ENCODE measurements at places on chromosomes 5 and 9.

GRCh38 chr5:107295914-107296313, 374.8 kb downstream of the EFNA5 start:
- DNase-seq, result no peak

- DNase-seq, result no peak
These were observed 21.4 kb downstream of the AGXT2 start for GRCh38 chr5:35026280-35026840.

DNA sequence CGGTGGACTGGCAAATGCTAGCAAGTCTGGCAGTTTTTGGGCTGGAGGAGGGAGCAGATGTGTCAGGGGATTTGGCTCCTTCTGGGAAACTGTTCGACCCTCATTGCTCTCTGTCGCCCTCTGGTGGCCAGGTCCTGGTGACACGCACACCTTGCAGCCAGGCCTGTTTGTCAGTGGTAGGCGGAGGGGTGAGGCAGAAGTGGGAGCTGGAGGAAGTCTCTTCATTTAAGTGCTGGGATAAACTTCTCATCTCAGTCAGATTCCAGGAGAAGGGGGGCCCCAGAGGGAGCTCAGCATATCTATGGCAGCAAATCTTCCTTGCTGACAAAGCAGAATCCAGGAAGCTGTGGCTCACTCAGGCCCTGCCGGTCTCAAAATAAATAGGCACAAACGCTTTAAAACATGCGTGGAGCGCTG, 326.5 kb downstream of the ZSWIM6 start:
- peak; percentile 94 for DNase-seq

DNA sequence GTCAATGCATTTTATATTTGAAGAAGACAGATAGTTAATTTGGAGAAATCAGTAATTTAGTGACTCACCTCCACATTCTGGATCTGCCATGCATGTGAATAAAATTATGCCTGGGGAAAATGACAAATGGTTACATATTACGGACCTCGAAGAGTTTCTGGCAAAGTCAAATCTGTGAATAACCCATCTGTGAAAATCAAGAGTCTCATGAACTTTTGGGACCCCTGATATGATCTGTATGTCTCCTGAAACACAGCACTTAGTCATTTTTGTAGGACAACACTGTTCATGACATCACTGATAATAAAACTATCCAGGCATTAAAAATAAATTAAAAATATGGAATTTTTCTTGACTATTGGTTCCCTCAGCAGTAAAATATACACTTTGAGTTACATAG, 584.5 kb downstream of the TLE4 start:
- DNase-seq, result no peak

DNA sequence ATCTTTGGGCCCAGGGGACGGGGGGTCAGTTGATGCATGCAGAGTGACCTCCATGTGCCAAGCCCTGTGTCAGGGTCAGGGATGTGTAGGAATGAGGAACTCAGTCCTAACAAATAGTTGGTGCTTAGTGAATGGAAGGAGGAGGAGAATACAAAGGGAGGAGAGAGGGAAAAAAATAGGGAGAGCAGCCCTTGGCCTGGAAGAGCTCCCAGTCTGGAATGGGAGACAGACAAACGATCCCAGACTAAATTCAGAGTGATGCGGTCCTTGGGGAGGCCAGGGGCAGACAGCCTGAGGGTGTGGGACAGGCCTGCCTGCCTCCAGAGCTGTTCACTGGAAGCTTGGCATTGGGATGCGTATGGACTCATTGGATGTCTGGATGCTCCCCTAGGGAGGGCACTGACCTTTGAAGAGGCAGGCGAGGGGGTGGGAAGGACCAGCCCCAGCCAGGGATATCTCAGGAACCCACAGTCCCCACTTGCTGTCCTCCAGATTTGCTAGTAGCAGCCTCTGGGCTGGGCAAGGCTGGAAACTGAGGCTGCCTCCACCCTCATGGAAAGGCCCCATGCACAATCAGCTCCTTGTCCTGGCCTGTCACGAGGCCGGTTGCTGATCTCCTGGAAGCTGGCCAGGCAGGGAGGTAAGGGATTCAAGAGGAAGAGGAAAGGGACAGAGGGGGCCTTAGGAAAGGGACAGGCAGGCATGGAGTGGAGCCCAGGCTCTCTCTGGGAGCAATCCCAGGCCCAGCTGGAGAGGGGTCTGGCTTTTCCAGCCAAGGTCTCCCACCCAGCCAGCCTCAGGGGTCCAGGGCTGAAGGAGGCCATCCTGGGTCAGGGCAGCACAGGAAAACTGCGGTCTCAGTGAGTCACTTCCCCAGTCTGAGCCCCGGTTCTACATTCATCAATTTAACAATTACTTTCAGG, 69.0 kb upstream of the GGTA1 start:
- no peak for DNase-seq

DNA sequence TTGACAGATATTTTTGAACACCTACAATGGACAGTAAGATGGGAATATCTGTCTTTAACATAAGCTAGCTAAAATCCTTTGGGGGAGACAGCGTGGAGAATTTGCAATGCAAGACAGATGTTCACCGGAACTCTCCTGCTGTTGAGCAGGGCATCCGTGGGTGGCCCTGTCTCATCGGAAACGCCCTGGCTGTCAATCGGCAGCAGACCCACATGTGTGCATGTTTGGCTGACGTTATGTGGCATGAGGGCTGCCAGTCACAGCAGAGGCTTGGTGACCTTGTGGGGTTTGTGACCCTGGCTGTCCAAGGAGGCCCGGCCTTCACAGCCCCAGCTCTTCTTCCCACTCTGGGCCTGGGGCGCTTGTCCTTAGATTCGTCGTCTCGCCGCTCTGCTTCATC, 129.7 kb upstream of the OTULINL start:
- no peak for DNase-seq

GRCh38 chr9:6646293-6646636, 736 bp upstream of the GLDC start:
- DNase-seq, result no peak

DNA sequence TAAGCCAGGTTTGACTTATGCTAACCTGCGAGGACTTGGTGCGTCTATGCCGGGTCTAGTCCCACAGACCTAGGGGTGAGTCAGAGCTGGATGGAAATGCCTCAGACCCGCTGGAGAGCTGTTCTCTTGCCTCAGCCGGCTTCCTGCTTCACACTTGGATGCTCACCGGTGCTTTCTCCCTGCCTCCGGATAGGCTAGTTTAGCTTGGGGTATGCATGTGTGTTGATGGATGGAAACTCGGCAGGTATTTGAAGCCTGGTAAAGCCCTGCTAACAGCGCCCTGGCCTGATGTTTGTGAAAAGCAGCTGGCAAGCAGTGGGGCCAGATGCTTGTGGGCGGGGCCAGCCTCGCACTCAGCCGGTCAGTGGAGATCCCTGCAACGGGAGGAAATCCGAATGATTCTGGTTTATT, 29.3 kb downstream of the PRRC2B start:
- peak; percentile 48 for DNase-seq

DNA sequence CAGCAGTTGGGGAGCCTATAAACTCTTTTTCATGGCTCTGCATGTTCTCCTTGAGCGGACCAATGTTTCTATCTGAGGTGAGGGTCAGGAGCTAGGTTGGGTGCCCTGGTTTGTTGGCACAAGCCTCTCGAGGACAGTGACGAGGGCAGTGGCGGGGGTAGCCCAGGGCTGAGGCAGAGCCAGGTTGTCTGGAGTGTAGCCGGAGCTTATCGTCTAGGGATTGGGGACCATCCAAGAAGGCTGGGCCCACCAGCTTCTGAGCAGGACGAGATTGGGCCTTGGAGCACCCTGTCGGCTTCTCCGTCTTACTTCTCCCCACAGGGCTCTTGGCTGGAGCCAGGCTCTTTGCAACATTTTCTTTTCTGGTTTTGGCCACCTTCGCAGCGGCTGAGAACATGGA, 13.2 kb upstream of the CCL21 start:
- DNase-seq, result no peak

DNA sequence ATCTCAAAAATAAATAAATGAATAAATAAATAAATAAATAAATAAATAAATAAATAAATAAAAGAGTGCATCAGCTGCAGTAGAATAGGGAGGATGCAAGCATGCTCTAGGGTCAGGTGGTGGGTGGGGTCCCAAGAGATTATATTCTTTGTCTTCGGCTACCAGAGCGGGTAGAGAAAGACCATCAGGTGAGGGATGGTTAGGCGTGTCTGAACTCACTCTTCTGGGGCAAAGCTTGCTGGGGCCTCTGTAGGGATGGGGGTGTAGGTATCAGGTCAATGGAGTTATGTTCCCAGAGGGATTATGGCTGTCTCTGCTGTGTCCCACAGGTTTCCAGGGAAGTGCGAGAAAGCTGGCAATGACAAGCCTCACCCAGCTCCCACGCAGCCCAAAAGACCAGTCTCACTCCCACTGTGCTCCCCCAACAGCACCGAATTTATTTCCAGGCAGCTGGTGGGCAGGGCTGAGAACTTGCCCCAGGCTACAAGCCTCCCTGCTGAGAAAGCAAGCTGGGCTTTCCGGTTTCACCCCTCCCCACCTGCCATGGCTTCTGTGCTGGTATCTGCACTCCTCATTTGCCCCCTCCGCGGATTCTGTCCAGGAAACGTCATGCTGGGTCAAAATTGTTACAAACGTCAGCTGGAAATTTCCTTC, 180.8 kb downstream of the LURAP1L start:
- DNase-seq, result no peak

DNA sequence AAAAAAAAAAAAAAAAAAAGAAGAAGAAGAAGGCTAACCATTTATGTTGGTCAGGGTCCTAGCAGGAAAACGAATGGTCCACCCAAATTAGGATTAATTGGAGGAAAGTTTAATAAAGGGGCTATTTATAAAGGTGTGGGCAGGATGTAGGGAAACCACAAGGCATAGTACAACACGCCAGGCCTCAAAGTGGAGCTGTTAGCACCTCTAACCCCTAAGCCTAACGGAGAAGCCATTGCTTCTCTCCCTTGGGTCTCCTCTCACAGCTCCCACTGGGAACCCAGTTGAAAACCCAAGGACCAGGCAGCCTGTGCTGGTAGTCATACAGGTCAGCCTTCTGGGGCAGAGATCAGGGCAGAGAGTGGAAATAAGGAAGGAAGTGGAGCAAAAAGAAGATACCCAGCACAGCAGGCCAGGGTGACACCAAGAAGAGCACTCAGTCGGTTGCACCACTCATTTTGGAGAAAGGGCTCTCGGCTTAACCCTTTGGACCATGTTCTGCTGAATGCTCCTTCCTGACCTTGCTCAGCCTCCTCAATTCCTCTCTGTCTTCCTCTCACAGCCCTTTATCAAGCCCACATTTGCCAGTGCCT, 8.8 kb upstream of the GLIPR2 start:
- DNase-seq, result no peak

- DNase-seq, result no peak
These were observed 3.9 kb downstream of the GPRIN1 start for GRCh38 chr5:176606032-176606431.

GRCh38 chr5:83450183-83450966, 21.2 kb upstream of the VCAN start:
- no peak for DNase-seq

DNA sequence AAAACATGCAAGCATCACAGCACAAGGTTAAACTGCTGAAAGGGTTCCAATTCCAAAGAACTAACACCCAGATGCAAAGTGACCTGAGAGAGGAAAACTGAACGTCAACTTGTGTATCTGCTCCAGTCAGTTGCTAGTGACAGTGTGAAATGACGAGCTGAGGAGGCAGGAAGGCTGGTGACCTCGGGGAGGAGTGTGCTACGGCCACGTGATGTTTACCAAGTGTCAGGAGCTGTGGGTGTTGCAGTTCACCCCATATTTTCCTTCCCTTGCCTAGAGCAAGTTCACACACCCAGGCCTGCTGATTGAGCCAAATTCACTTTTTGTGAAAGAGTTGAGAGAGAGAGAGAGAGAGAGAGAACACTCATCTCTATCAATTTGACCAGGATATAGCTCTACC, 231.6 kb upstream of the ANKH start:
- peak; percentile 12 for DNase-seq

- no peak for DNase-seq
These were observed 48.9 kb upstream of the PPARGC1B start for GRCh38 chr5:149681252-149681651.

GRCh38 chr9:136079211-136079915, 15.7 kb downstream of the NACC2 start:
- no peak for DNase-seq

DNA sequence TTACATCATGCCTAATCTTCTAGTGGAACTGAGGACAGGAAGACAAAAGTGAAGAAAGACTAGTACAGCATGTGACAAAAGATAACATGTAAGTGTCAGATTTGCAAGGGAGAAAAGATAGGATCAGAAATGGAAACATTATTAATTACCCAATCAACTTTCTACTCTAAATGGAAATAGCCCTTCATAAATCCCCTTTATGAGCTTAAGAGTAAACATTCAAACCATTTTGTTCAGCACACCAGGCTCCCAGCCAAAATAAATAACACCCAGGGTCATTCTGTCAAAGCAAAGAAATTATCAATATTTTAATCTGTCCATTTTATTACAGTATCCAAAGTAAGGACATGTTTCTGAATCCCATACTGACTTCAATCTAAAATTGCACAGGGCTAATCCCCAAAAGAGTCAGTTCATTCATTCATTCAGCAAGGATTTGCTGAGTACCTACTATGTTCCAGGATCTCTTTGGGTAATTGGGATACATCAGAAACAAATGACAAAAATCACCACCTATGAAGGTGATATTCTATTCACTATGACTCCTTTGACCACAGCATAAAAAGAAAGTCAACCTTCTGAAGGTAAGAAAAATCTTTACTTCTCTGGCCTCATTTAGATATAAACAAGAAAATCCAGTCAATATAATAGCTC, 5.3 kb downstream of the PRELID2 start:
- no peak for DNase-seq

DNA sequence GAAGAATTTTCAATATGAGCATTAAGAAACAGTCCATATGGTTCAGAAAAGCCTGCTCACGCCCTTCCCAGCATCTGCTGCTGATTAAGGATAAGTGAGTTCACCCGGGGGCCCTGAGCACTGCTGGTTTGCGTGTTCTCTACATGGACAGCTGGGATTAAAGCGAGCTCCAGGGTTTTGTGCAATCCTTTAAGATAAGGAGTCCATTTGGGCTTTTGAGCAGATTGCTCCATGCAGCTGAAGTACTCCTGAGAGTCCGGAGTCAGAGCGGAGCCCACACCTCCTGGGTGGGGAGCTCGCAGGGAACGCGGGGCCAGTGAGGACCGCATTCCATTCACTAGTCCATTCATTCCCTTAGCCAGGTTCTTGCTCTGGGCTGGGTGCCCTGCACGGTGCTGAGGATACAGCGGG, 149.3 kb upstream of the COL5A1 start:
- no peak for DNase-seq

DNA sequence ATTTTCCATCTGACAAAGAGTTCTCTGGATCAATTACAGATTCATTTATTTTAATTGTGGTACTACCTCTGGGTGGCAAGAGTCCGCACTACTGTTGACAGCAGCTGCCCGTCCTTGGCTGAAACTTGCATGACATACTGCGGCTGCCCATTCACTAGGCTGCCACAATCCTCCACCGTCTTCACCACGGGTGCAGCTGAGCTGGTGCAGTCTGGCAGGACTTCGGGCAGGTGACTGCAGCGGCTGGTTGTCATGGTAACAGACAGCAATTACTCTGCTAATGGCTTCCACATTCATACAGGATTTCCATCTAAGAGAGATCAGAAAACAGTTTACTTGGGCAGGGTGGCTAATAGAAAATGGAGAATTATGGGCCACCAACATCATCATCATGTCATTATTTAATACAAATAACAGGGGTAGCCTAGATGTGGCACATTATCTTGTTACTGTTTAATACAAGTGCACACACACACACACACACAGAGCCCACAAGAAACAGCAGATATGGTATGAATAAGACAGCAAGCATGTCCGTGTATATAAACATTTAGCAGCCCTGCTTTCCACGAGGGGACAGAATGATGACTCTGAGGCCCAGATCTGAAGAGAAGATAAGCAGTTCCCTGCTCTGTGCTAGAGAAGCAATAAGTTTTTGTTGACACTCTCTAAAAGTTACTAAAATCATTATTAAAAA, 112.3 kb downstream of the MARCHF3 start:
- DNase-seq, result no peak

- DNase-seq, result no peak
These were observed 9.6 kb upstream of the BICD2 start for GRCh38 chr9:92774274-92774673.

All from endothelial cell (in vitro differentiated cells).